GM06990 (cell line): ENCODE measurements at places on chromosomes 2 and 18.

DNA sequence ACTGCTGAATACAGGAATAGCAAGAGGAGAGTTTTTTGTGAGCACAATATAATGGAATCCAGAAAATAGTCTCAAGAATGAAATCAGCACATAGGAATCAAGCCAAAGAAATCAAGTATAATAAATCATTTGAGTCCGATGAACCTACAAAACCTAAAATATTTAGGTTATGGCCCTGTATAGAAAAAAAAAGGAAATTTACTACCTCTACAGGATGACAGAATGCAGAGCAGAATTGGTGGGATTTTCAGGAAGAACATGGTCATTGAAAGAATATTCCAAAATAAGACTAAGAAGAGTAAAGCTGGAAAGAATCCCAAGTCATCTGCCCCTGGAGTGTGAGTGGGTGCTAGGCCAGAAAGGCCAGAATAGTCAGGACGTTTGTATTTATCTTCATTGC, 1041.2 kb upstream of the CDH2 start:
- no peak for DNase-seq

- no peak for DNase-seq
Measured at GRCh38 chr2:167935803-167936110, 311.6 kb downstream of the STK39 start.

- no peak for DNase-seq
Measured at GRCh38 chr2:238438856-238439849, 12.4 kb downstream of the ASB1 start.

DNA sequence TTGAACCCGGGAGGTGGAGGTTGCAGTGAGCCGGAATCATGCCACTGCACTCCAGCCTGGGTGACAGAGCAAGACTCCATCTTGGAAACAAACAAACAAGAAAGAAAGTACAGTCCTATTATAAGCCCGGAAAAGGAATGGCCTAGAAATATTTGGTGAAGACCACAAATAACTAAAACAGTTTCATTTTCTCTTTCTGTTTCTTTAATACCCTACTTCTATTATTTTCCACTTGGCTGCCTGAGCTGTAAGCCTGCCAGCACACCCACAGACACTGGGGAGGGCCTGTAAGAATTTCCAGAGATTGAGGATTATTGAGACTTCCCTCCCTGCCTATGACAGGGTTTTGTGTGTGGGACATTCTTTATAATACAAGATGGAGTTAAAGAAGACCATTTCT, 188.0 kb upstream of the DCC start:
- DNase-seq, result peak; percentile 20

DNA sequence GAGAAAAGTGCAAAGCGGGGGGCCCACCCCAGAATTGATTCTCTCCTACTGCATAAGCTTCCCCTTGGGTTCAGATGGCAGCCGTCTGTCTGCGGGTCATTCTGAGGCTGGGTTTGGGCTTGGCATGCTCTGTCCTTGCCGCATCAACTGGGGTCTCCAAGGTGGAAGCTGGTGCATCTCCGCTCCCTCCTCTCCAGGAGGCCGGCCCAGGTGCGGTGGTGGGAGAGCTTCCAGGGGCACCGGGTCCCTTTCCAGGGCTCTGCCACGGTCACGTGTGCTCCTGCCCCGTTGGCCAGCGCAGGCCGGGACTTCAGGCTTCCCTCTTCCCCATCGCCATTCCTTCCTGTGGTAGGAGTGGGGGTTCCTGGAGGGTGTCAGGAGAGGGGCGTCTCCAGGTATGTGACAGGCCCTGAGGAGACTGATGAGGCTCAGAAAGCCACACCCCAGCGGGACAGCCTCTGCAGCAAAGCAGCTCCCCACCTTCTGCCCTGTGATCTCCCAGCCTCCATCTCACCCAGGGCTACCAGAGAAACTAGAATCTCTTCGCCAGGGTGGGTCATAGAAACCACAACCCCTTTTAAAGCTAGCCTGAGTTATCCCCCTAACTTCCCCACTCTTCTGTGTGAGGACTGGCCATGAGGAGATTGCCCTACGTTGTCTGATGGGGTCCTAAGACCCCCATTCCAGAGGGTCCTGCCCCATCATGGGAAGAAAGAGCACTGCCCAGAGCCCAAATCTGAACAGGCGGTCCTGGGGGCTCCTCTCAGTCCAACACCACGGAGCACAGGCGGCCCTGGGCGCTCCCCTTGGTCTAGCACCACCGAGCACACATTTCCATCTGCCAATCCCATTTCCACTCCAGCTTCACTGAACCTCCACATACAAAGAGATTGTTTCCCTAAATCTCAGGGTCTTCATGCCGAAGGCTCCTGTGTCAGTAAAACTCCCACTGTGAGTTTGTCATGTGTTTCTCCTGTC, 76.6 kb downstream of the SLC66A2 start:
- DNase-seq, result no peak

DNA sequence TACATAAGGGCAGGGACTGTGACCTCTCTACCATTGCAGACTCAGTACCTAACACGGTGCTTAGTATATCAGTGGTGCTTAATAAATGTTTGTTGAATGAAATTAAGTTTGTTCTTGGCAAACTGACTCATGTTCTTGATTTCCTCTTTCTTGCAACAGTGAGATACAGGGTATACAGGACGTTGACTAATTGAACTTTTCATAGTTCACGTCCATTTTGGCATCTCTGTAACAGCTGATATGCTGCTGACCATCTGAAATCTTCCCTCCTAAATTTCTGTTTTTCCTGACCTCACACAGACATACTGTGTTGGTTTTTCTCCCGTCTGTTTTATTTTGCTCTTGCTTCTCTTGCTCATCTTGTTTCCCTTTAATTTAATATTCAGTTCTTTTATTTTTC, 44.2 kb downstream of the LHCGR start:
- DNase-seq, result no peak

DNA sequence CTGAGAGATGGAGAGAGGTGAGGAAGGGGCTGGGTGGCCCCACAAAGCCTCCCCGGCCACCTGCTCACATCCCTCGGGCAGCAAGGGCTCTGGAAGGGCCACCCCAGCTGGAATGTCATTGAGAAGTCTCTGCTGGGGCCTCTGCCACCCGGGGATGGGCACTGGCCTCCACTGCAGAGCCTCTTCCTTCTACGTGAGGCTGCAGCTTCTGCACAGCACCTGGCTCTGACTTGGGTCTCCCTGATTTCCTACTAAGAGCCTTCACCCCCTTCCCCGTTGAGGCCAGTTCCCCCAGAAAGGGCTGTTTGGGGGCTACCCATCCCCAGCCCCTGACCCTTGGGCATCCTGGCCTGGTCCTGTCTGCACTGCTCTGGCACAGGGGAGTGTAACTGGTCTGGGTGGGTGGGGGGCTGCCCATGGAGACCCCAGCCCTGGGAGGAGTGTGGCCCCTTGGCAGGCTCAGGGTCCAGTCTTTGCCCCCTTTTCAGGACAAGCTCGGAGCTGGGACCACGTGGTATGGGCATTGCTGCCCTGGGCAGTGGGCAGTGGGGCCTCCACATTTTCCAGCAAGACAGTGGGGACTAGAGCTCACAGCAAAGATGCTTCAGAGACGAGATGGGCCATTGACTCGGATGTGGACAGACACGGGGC, 5.6 kb downstream of the PDCD1 start:
- no peak for DNase-seq

DNA sequence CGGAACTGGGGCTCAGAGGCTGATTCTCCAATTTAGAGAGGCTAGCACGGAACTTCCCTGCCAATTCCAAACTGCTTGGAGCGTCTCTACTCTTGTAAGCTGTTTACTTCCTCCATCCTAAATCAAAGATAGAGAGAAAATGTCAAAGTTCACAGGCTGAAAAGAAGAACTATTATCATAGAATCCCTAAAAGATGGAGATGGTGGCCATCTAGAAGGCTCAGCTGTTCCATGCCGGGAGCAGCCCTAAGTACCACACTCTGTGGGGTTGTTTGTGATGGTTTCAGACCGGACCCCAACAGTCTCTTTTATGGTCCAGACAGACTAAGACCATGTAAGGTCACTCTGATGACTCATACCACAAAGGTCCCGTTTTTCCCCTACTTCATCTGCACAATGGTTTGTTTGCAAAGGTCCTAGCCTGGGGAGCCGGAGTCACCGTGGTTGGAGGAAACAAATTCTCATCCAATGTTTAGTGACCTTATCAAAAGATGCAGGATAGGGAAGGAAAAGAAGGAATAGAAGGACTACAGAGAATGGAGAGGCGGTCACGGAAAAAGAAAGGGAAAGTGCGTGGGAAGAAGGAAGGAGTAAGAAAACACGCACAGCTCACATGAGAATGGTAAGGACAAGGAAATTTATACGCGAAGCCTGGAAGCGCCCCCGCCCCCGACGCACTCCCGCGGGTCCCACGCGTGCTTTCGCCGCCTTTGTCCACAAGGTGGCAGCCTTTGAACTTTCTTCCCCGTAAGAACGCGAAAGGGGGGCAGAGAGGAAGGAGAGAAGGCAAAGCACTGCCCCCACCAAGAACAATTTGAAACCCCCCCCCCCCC, 453 bp upstream of the ANTXR1 start:
- peak; percentile 30 for DNase-seq

- DNase-seq, result peak; percentile 74
Measured at GRCh38 chr2:206274434-206275311, at the start of gene ZDBF2. TSS of gene ZDBF2 (plus strand) at chr2:206274663. CDS start at chr2:206281850, 7,187 bp downstream.

- no peak for DNase-seq
Measured at GRCh38 chr2:113818382-113818951, 62.0 kb upstream of the SLC35F5 start.

DNA sequence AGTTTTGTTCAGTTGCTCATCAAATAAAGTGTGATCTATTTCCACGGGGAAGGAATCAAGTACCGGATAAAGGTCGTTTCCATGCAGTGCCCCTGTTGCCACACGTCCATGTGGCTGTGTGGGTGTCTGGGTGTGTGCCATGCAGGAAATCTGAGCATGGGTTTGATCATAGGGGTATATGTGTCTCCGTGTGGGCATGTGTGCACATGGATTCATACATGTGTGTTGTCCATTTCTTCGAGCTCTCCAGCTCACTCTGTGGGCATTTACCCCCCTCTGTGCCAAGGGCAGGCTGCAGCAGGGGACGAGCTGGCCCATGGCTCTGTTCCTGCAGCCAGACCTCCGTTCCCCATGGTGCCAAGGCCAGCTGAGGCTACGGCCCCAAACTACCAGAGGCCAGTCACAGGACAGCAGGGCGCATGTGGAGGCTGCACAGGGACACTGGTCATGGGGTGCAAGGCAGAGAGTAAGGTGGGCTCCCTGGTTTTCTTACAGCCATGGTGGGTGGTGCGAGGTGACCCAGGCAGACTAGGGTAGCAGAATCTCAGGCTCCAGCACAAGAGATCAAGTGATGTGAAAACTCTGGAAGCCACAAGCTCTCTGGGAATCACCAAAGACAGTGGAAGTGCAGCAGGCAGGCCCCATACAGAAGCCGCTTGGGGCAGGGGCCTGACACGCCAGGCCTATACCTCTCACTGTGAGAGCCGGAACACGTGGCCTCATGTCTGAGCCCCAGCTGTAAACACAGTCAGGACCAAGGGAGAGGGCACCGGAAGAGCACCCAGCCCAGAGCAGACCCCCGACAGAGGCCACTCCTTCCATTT, 66.4 kb upstream of the RAB6C start:
- DNase-seq, result no peak

DNA sequence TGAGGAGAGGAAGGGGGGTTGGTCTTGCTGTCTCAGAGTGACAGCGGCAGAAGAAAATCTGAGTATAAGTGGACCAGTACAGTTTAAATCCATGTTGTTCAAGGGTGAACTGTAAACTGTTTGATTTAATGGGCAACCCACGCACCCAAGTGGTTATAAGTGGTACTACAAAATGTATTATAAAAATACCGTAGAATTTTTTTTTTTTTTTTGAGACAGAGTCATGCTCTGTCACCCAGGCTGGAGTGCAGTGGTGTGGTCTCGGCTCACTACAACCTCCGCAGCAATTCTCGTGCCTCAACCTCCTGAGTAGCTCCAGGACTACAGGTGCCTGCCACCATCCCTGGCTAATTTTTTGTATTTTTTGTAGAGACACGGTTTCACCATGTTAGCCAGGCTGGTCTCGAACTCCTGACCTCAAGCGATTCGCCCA, 2.1 kb upstream of the CHCHD5 start:
- no peak for DNase-seq

DNA sequence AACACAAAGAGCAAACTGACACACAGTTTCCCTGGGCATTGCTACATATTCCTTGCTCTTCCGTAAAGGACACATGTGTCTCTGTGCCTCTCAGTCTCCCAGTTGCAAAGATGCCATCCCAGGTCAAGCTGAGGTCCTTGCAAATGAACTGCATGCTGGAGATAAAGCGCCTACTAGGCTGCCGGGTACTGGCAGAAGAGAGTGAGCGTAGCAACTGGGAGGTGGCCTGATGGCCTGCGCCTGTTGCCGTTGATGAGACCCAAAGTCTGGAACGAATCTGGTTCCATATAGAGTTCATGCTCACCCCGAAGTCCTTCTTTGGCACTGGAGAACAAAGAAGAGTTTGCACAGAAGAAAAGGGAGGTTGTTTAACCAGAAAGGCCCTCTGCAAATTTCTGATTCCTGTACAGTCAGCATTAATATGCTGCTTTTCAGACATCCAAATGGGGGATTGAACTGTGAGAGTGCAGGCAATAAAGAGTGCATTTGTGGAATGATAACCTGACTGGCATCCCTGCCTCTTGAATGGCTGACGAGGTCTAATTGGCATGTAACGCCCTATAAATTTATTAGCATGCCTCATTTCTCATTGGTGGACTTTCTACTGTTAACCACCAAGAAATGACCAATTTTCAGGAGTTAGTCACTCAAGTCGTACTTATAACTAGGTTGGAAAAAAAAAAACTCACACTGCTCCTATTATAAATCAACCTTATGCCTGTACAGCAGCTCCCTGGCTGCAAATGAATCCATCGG, 78.7 kb downstream of the GBX2 start:
- DNase-seq, result no peak

GRCh38 chr18:56165601-56166355, 472.6 kb downstream of the TXNL1 start:
- no peak for DNase-seq

DNA sequence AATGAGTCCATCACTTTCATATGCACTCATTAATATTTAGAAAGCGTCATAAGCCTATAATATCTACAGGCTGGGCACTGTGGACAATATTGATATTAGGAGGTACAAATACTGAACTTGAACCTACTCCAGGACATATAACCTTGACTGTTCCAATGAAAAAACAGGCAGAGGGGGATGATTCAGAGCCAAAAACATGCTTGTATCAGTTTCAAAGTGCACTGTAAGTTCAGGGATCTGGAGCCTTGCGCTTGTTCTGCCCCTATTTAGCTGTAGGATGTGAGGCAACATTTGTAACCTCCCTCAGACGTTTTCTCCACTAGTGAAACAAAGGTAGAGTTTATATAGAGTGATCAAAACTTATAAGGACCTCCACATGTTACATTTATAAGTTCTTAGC, 246.1 kb upstream of the GYPC start:
- DNase-seq, result no peak

- DNase-seq, result no peak
Measured at GRCh38 chr2:105798595-105798994, 53.9 kb downstream of the NCK2 start.

- DNase-seq, result no peak
Measured at GRCh38 chr18:54323561-54323960, 34.1 kb downstream of the STARD6 start.

- no peak for DNase-seq
Measured at GRCh38 chr2:237012004-237012403, 73.7 kb upstream of the COPS8 start.

GRCh38 chr2:134152045-134153010, 101.5 kb upstream of the MGAT5 start:
- DNase-seq, result no peak
